IMR-90 (cell line): ENCODE measurements at places on chromosomes 3 and 15. TPM values are rescaled to one million over a fixed set of nuclear protein-coding genes. Genes with fewer than 3 reads are reported as not detected.
A peak's percentile ranks its signal among the peaks of the same experiment; 100 is the strongest.

- no peaks in the 10 kb centered on the region for H3K27me3 ChIP-seq
- no peak overlapping the region for H3K27ac ChIP-seq
- no peak overlapping the region for H3K4me3 ChIP-seq
- H3K4me1 ChIP-seq = peaks cover 20% of the 10 kb centered on the region
- H3K36me3 ChIP-seq = no peaks in the 10 kb centered on the region
Measured at GRCh38 chr3:128787256-128788253, 61.6 kb downstream of the RAB7A start.

- H3K27ac ChIP-seq = peak overlapping the region; percentile 78
- peak; percentile 60 for DNase-seq
- peaks cover 13% of the 10 kb centered on the region for H3K4me1 ChIP-seq
- H3K27me3 ChIP-seq = no peaks in the 10 kb centered on the region
Measured at GRCh38 chr3:46558184-46559043, 7.7 kb downstream of the LRRC2 start.

DNA sequence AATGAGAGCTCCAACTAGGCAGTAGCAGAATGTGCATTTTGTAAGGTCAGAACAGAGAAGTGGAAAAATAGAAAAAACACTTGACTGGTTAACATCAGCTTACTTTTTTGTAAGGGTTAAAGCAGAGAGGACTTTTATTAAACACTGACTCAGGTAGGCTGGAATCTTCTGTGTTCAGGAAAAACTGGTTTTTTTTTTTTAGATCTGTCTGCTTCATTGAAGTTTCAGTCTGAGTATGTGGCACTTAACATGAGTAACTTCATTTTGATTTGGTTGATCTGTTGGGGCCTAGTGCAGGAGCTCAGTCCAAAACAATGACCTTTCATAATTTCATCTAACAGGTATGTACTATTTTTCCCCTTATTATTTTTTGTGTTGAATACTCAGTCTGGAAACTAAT is 141.1 kb downstream of the DOCK3 start:
- H3K4me3 ChIP-seq = no peak overlapping the region
- H3K4me1 ChIP-seq = no peaks in the 10 kb centered on the region
- no peaks in the 10 kb centered on the region for H3K36me3 ChIP-seq
- no peaks in the 10 kb centered on the region for H3K27me3 ChIP-seq
- no peak for DNase-seq

- no peaks in the 10 kb centered on the region for H3K27me3 ChIP-seq
- H3K4me3 ChIP-seq = no peak overlapping the region
- no peak for DNase-seq
- peaks cover 2% of the 10 kb centered on the region; the same call in 1 of the 2 replicates for H3K4me1 ChIP-seq
- no peaks in the 10 kb centered on the region for H3K36me3 ChIP-seq
Measured at GRCh38 chr3:39053696-39054095, 1.9 kb downstream of the WDR48 start.

GRCh38 chr3:158103081-158103886 is 2.9 kb downstream of the SHOX2 start:
- H3K27me3 ChIP-seq = peaks cover 72% of the 10 kb centered on the region
- peaks cover 2% of the 10 kb centered on the region; the same call in 1 of the 2 replicates for H3K4me1 ChIP-seq
- no peak for DNase-seq

GRCh38 chr3:110758208-110758607 is 313.4 kb upstream of the NECTIN3 start:
- no peak overlapping the region for H3K4me3 ChIP-seq
- H3K27me3 ChIP-seq = no peaks in the 10 kb centered on the region
- no peak overlapping the region for H3K27ac ChIP-seq
- H3K4me1 ChIP-seq = no peaks in the 10 kb centered on the region

- H3K27ac ChIP-seq = no peak overlapping the region
- H3K27me3 ChIP-seq = peaks cover 15% of the 10 kb centered on the region
- H3K36me3 ChIP-seq = no peaks in the 10 kb centered on the region
- no peak for DNase-seq
- no peaks in the 10 kb centered on the region; the same call in 1 of the 2 replicates for H3K4me1 ChIP-seq
- H3K4me3 ChIP-seq = no peak overlapping the region
Measured at GRCh38 chr3:14322001-14322400, 80.4 kb upstream of the SLC6A6 start.

DNA sequence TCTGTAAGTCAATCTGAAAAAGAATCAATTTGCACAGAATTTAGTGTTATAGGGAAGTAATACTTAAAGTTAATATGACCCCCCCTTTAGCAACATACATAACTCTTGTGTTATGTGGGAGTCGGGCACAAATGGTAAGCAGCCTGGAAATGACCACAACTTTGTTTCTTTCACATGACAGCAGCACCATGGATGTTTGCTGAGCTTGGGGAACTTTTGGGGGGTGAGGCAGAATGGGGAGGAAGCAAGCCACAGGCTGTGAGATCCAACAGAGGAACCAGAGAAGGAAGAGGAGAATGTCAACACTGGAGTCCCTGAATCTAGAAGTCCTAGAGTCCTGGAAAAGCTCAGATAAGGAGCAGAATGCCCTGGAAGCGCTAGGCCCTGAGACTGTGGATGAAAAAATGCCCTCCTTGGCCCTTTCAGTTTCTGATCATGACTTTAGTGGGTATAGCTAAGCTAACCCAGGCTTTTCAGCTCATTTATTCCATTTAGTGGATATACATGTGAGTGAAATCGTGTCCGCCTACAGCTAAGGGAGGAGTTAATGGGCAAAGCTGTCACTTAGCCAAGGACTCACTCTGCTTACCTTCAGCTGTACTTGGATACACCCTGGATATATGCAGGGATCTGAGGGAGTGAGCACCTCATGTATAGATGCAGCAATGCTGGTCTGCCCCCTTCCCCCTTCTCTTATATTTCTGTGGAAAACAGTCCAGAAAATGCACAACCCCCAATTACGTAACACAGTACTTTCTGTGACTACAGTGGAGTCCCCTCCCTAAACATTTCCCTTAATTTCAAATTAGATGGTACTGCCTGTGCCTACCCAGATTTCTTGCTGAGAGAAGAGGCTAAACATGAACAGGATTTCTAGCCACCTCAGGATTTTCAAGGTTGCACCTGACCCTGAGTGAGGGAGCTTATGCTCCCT is 39.1 kb downstream of the CFAP91 start:
- no peaks in the 10 kb centered on the region for H3K4me1 ChIP-seq
- peaks cover 9% of the 10 kb centered on the region for H3K27me3 ChIP-seq

DNA sequence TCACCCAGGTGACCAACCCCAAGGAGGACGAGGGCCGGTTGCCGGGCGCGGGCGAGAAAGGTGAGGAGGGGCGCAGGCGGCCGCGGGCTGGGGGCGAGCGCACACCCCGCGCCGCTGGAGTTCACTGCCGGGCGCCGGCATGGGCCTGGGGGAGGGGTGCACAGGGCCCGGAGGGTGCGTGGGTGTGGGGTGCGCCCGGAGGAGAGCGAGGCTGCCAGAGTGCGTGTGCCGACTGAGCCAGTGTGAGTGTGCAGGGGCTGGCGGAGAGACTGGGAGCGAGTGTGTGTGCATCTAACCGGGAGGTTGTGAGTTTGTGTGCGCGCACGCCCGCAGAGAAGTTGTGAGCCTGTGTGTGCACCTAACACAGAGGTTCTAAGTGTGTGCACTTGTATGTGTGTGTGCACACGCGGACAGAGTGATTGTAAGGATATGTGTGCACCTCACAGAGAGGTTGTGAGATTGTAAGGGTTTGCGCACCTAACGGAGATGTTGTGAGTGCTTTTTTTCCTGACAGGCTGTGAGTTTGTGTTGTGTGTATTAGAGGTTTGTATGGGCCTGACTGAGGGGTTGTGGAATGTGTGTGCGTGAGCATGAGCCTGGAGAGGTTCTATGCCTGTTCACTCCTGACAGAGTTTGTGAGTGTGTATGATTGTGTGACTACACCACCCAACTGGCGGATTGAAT is 681 bp downstream of the CTDSPL start:
- DNase-seq = peak; percentile 75
- peaks cover 17% of the 10 kb centered on the region for H3K4me1 ChIP-seq

DNA sequence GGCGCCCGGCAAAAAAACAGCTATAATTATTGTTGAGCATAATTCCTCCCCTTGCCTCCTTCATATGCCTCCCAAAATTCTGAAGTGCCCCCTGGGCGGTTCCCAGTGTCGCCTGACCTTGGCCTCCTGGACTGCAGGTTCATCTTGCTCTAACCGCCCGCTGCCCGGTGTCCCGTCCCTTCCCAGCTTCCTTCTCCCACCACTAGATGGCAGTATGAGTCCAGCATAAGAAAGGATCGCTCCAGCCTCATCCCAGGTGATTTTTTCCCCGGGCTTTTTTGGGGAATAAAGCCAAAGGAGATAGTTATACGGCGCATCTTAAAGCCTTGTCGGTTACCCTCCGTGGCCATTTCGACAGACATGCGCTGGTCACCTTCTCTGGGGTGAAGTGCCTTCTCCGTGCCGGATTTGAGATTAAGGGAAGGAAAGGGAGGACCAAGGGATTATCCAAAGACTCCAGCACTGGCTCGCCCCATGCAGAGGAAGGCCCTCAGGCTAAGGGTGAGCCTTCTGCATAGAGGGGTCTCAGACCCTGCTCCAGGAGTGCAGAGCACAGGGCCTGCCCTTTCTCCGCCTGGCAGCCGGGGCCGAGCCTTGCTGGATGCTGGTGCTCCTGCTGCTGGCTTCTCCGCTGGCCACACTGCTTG is 45.8 kb upstream of the TRA2B start:
- no peaks in the 10 kb centered on the region for H3K36me3 ChIP-seq
- H3K4me1 ChIP-seq = 0 out of 2 replicates have a peak, but pooled peaks cover 2% of the 10 kb centered on the region
- no peak overlapping the region for H3K27ac ChIP-seq
- H3K27me3 ChIP-seq = no peaks in the 10 kb centered on the region; the same call in 1 of the 2 replicates

DNA sequence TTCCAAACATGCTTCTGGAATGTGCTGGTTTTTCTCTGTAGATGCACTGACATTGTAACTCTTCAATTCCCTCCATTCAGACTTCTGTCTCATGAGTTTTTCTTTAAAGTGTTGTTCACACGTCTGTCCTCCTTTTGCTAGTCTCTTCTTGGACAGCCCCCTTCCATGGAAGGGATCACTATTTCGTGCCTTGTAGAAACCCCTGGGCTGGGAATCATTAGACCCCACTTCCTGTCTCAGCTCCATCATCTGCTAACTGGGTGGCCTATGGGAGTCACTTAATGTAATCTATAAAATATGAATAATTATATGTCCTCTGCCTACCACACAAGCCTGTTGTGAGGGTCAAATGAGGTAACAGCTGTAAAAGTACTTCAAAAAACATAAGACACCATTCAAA is 110.6 kb downstream of the THSD4 start:
- H3K36me3 ChIP-seq = peaks cover 11% of the 10 kb centered on the region
- no peak overlapping the region for H3K27ac ChIP-seq
- no peak overlapping the region for H3K4me3 ChIP-seq
- DNase-seq = no peak
- no peaks in the 10 kb centered on the region for H3K27me3 ChIP-seq

ABHD10 gene
- 53.9 and 57.2 TPM in 2 replicates for total RNA-seq

FHIT gene
- total RNA-seq = not detected in 2 replicates

TRH gene
- not detected in 2 replicates for total RNA-seq

CPN2 gene
- not detected in 2 replicates for total RNA-seq

FRMD4B gene
- 0.28 and 0.36 TPM in 2 replicates for total RNA-seq

BDH1 gene
- 2.7 and 3.1 TPM in 2 replicates for total RNA-seq
